ENCODE measurements at places on chromosomes 7 and 10.

DNA sequence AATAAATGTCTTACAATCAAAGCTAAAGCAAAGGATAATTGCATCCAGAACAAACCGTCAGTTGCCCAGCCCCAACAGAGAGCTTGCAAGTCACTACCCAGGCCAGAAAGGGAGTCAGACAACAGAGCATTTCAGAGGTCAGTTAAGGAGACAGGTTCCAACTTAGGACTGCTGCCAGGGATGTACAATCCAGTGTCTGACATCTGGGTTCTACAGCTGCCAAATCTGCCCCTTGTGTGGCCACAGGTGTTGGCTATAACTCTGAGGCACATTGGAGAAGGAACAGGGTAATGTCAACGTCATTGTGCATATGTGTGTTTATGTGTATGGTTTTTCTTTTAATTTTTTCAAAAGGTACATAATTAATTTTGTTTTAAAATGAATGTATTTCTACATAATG lies 85.2 kb upstream of the GLCCI1 start:
- DNase-seq, result no peak

DNA sequence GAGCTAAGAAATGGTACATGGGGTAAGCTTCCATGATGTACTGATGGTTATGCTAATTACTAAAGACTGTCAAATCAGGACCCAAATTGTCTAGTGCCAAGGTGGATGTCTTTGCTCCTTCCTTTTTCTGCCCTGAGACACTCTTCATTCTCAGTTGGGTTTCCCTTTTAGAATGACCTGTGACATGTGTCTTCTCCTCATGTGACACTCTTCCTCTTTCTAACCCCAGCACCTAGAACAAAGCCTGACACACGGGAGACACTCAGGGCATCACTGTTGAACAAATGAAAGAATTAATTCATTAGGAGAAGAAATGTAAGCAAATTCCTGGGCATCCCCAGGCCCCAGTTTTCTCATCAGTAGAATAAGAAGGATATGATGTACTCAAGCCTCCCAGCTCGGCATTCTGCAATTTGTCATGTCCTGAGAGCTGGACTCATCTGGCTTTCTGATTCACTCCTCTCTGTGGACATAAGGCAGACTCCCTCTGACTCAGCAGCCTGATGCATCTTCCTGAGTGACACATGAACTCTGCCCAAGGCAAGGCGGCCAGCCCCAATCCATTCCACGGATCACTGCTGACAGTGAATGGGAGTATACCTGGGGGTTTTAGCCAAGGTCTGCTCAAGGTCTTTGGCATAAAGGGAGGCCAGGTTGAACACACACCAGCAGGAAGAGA lies 473.8 kb downstream of the KCNMA1 start:
- DNase-seq, result no peak

GRCh38 chr10:59995862-59996261 lies 89.5 kb upstream of the CCDC6 start:
- no peak for DNase-seq

- no peak for DNase-seq
These were observed 44.6 kb upstream of the C1QL3 start for GRCh38 chr10:16566202-16566805.

GRCh38 chr7:19030281-19030680 lies 87.2 kb downstream of the TWIST1 start:
- no peak for DNase-seq

- DNase-seq, result peak; percentile 50
These were observed 5.0 kb downstream of the VIPR2 start for GRCh38 chr7:159139639-159140038.

DNA sequence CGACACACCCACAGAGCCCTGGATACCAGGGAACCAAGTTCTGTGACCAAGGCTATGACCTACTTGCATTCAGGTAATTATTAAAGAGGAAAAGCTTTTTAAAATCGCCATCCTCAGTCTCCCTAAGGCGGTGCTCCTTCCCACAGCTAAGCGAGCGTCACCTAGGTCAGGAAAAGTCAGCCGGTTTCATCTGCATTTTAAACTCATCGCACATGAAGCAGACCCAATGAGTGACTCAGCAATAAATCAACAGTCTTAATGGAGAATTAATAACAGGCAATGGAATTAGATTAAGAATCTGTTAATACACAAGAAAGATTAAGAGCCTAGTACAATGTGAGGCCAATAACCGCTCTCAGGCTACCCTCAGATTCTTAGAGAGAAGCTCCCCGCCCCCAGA lies 59.2 kb downstream of the HSPA12A start:
- DNase-seq, result no peak

- DNase-seq, result no peak
These were observed 227.5 kb downstream of the TEX36 start for GRCh38 chr10:125455431-125455830.

- DNase-seq, result no peak
These were observed 15.4 kb upstream of the GIMAP8 start for GRCh38 chr7:150435047-150435389.

DNA sequence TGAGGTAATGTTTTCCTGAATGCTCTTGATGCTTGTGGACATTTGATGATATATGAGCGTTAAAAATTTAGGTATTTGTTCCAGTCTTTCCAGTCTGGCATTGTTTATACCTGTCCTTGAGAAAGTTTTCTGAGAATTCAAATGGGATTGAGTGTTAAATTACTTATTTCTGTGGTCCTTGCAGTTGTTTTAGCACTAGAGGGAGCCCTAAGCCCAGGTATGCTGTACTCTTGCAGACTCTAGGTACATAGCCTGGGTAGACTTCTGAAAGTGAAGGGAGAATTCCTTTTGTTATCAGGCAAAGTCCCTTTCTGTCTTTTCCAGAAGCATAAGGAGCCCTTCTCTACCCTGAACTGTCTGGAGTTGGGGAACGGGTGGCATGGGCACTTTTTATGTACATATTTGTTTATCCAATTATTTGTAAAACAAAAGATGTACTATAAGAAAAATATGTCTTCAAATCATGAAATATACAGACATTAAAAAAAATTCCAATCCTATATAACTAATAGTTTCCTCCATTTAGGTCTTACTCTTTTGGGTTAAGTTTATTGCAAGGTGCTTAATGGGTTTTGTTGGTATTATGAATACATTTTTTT lies 262.1 kb downstream of the ATRNL1 start:
- DNase-seq, result no peak

DNA sequence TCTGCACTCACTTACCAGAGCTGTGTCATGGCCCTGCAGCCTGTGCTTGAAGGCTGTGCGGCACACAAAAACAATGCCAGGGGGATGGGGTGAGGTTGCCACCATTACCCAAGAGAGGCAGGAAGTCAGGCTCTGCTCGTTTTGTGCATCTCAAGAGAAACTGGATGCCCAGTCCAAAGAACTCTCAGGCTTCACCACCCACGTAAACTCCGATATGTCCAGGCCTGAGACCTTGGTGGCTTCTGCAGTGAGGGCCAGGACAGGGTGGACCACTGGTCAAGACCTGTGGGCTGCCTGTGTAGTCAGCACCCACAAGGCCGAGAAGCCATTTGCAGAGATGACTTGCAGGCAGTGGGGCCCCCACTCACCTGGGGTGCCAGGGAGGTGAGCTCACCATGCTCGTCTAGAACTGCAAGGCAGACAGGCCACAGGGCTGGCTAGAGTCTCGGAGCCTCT lies 54.7 kb upstream of the EBF3 start:
- DNase-seq, result no peak

DNA sequence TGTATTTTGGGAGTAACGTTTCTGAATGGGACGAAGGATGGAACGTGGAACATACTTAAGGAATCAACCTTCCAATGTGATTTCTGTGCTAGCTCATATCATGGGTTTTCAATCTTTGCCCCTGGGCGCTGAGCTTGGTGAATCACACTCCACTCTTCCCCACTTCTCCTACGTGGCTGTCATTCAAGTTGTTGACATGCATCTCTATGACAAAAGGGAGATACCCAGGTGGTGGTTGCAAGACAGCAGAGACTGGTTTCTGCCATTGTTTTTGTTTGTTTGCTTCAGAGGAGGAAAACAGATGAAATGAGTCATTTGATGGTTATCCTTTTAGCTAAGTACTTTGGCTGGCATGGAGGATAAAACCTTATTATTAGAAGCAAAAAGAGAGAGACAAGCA lies 573.9 kb downstream of the GATA3 start:
- DNase-seq, result no peak

- no peak for DNase-seq
These were observed 89.3 kb upstream of the DIP2C start for GRCh38 chr10:778626-779330.

GRCh38 chr7:157908006-157908782 lies 571.4 kb downstream of the DNAJB6 start:
- DNase-seq, result no peak

DNA sequence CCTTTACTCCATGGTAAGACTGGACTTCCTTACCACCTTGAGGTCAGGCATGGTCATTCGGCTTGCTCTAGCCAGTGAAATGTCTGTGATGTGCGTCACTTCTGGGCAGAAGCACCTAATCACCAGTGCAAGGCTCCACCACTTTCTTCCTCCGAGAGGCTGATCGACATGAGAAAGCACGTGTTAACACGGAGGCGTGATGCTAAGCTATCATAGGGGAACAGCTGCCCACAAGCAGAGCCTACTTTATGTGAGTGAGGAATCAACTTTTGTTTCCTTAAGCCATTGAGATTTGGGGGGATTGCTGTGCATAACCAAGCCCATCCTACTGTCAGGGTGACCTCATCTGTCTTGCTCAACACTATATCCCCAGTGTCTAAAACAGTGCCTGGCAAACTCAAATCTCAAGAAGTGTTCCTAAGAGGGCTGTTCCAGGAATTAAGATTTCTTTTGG lies 23.1 kb upstream of the SAR1A start:
- no peak for DNase-seq

- no peak for DNase-seq
These were observed 45.9 kb upstream of the MSMB start for GRCh38 chr10:46091828-46092523.

Measured in type B pancreatic cell (in vitro differentiated cells).